Stimulated activated CD4-positive, alpha-beta T cell treated with anti-CD3 and anti-CD28 coated beads, Interleukin-2, amount 100 ng/mL, for 24 hours (primary cell): ENCODE measurements at places on chromosomes 16 and 17.

GRCh38 chr16:4291699-4292098 lies 18.9 kb upstream of the TFAP4 start:
- no peak for DNase-seq

DNA sequence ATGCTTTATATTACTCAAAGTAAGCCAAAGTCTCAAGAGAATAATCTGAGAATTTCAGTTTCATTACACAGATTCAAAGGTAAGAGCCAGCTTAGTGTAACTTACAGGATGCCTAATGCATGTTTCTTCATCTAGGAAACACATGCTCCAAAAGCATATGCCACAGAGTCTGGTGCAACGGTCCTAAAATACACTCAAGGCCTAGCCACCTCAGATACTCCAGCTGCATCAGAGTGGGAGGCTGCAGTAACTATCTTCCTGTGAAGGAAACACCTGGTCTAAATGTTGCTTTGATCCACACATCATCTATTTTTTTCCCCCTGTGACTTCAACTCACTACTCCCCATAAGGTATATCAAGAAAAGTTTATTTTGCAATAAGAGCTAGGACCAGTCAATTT lies 51.6 kb upstream of the CORO6 start:
- no peak for DNase-seq

DNA sequence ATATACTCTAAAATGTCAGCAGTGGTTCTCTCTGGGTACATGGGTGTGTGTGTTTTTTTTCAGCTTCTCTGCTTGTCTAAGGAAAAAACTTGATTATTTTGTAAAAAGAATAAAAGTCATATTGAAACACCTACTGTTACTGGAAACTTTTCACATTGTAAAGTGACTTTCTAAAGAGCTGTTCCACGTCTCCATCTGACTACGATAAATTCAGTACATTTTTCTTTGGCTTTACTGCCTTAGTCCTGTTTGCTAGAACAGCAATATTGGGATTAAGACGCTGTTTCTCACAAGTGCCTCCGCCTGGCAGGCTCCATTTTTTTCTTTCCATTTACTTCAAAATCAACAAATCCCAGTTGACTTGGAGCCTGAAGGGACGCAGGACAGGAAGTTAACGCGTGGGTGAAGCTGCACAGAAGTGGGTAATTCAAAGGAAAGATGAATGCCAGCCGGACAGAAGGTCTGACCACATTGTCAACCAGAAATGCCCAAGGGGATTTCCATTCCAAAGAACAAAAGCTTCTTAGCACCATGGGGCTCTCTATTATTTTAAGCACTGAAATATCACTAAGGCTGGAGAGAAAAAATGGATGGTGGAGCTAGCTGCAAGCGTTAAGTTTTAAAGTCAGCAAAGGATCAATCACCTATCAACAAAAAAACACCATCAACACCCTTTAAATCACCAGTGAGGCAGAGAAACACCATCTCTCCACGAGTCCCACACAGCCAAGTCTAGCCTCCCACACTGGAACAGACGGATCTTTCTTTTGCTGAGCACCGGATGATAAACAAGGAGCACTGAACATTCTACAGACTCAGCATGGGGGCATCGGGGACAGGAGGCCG lies 8.4 kb downstream of the GLOD4 start:
- DNase-seq, result no peak

DNA sequence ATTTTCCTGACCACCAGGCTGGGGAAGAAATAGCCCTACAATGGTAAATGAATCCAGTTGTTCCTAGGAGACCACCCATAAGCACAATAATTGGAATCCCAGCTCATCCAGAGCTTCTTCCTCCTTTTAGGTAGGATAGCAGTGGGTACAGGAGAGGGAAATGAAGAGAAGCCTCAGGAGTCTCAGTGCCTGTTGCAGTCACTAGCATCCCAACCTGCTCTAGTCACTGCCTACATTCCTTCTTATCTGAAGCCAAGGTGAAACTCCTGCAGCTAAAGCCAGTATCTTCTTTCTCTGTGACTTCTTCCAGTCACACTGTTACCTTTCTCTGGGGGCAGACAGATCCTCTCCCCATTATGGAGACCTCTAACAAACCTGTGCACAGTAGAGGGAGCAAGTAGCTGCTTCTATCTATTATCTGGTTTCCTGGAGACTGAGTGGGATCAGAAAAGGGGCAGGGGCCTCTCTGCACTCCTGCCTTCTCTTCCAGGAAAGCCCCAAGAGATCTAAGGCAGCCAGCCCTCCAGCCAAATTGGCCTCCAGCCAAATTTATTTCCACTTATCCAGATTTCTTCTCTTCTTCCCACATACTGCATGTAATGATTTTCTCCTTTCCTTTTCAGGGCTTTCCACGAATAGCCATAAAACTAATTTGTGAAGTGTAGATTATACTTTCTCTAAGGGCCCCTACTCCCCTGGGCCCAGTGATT lies 85.5 kb downstream of the SSH2 start:
- DNase-seq, result no peak

DNA sequence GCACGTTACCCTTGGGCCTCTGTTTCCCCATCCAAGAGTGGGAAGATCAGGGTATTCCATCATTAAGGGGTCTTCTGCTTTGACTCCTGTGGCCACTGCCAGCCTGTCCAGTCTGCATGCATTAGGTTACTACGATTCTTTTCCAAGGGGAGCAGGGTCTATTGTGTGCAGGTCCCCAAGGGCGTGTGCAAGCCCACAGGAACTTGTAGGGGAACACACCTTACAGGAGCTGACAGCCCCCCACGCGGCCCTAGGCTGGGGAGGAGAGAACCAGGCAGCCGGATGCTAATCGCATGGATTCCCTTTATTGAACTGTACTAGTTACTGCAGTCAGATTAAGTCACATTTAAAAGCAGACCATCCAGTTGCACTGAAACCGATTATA lies 116.7 kb downstream of the C16orf78 start:
- no peak for DNase-seq

DNA sequence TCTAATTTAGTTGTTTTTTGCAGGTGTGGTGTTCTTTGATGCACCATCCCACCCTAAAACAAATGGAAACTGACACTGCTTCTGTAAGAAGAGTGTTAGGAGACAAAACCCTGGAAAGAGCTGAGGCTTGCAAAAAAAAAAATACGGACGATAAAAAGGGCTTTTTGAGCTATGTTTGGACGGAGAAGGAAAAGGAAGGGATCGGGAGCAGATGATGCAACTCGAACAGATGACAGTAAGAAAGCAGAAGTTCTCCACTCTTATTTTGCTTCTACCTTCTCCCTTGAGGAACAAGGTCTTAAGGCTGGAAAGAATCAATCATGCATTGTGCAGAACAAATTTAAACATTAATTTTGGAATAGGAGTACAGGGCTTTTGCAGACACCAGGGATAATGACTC lies 136.7 kb downstream of the MAF start:
- DNase-seq, result no peak

GRCh38 chr16:62077998-62078397 lies 41.8 kb upstream of the CDH8 start:
- DNase-seq, result no peak

GRCh38 chr16:56226187-56226586 lies 34.9 kb downstream of the GNAO1 start:
- DNase-seq, result no peak

DNA sequence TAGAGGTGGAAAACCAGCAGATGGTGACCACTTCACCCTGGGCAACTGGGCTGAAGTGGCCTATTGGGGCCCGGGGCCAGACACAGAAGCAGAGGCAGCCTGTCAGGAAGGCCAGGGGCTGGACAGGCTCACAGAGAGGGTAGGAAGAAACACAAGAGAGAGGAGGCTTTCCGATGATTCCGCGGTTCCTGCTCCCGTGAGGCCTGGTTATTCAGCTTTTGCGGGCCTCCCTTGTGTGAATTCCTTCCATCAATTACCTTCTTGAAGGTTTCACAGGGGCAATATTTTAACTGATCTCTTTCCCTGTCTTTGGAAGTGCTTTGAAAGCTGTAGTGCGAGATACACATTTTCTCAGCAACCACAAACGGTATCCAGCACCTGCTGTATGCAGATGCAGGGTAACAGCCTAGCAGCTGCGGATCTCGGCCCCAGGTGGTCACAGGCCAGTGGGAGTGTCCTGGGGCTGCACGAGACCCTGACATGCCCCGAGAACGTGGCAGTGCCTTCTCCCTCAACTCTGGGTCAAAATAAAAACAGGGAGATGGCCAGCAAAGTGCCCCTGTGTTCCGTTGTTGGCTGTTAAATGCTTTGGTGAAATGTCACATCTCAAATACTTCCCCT lies 11.6 kb upstream of the CMIP start:
- no peak for DNase-seq

- DNase-seq, result no peak
These were observed 2.3 kb downstream of the RPRML start for GRCh38 chr17:46976626-46977270.

DNA sequence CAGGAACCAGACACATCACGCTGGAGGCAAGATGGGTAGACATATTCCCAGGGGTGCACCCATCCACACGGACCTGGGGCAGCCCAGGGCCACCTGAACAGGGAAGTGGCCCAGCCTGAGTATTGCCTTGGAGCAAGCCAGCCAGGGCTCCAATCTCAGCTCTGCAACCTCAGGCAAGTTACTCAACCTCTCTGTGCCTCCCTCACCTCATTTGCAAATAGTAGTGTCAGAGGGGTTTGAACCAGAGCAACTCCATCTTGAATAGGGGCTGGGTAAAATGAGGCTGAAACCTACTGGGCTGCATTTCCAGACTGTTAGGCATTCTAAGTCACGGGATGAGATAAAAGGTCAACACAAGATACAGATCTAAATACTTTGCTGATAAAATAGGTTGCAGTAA lies 35.1 kb upstream of the SNN start:
- DNase-seq, result no peak

- DNase-seq, result no peak
These were observed 30.3 kb downstream of the CDK5RAP3 start for GRCh38 chr17:48001197-48001596.

- DNase-seq, result no peak
These were observed 10.9 kb upstream of the SP2 start for GRCh38 chr17:47884905-47885730.

- no peak for DNase-seq
These were observed 4.7 kb upstream of the IGSF6 start for GRCh38 chr16:21656795-21657768.

- no peak for DNase-seq
These were observed 77.9 kb downstream of the SYCE1L start for GRCh38 chr16:77277141-77277540.

DNA sequence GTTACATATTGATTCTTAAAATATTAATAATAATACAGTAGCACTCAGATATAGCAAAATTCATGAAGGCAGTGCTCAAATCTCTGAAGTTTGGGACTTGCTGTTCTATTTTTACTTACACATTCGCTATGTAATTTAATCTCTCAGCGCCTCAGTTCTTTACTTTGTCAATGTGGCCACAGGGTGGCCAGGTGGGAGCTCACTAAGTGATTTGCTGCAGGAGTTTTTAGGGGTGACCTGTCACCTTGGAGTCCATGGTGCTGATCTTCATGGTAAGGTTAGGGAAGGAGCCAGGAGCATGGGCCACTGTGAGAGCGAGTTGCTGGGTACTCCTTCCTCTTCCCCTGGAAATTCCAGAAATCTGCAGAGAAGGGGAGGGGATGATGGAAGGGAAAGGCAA lies 28.1 kb downstream of the VWA3A start:
- DNase-seq, result no peak

DNA sequence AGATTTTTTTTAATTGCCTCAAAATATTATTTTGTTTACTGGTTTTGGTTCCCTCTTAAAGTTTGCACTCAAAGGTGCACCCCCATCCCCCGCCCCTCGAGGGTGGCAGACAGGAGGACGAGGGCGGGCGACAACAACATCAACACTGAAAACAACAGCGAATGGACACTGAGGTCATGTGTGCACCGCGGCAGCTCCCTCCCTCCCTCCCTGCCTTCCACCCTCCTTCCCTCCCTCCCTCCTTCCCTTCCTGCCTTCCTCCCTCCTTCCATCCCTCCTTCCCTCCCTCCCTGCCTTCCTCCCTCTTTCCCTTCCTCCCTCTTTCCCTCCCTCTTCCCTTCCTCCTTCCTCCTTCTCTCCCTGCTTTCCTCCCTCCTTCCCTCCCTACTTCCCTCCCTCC lies 1.5 kb upstream of the OSGIN1 start:
- DNase-seq, result no peak

DNA sequence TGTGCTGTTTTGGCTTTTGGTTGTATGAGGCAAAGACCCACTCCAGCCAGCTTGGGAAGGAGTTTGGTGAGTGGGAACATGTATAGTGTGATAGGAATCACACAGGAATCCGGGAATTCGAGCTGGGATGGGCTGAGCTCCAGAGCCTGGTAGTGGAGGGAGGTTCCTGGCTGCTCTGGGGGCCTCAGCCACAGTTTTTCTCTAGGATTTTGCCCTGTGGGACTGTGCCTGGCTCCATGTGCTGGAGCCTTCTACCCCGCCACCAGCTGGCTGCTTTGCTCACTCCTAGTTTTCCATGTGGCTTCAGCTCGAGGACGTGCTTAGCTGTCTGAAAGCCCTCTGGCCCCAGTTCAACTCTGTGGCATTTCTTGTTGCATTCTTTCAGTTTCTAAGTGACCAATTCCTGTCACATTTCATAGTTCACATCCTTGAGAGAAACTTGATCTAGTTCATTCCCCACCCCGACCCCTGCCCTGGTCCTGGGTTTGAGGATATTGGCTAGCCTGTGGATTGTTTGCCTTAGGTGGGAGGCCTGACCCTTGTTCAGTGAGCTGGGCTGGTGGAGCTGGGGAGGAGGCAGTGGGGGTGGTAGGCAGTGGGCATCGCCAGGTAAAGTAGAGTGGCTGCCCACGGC lies 5.0 kb downstream of the SEC14L1 start:
- no peak for DNase-seq

DNA sequence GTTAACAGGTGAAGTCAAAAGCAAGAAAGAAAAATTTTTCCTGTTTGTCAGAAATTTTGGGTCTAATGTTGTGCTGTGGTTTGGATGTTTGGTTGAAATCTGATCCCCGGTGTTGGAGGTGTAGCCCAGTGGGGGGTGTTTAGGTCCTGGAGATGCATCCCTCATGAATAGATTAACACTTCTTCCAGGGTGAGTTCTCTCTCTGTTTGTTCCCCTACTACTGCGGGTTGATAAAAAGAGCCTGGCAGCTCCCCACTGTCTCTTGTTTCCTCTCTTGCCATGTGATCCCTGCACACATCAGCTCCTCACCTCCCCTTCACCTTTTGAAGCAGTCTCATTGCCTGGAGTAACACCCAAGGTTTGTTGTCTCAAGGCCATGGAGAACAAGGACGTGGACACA lies 14.6 kb upstream of the CDH8 start:
- DNase-seq, result no peak

DNA sequence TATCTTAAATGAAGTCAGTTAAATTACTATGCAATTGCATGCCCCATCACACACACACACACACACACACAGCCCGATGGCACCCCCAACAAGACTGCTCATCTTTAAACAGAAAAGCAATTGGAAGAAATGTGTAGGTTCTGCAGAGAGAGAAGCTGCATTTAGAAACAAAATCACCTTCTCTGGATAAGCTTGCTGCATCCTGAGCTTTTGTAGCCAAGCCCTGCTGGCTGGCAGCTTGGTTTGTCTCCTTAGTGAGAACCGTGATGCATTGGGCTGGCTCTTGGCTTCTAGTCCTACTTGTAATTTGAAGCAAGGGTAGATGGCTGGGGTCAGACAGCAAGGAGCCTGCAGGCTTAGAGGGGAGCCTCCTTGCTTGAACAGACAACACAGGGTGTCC lies 153.8 kb downstream of the SOX9 start:
- no peak for DNase-seq
